T-helper 17 cell (primary cell): ENCODE measurements at places on chromosomes 4 and X. TPM values are rescaled to one million over a fixed set of nuclear protein-coding genes. Genes with fewer than 3 reads are reported as not detected.

DNA sequence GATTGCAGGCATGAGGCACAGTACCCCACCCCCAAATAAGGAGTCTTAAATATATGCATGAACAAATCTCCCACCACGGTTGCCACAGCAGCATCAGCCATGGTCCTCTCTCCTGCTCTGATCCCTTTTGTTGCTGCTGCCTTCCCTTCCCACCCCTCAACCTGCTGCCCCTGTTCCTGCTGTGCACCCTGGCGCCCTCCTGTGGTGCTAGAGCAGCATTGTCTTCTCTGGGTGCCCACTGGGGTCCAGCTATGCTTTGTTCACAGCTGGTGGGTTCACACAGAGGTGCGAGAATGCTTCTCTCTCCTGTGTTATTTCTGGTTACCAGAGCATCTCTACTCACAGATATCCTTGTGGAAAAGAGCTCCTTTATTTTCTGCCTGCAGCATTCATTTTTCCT is 116.2 kb downstream of the GATB start:
- no peak for DNase-seq

DNA sequence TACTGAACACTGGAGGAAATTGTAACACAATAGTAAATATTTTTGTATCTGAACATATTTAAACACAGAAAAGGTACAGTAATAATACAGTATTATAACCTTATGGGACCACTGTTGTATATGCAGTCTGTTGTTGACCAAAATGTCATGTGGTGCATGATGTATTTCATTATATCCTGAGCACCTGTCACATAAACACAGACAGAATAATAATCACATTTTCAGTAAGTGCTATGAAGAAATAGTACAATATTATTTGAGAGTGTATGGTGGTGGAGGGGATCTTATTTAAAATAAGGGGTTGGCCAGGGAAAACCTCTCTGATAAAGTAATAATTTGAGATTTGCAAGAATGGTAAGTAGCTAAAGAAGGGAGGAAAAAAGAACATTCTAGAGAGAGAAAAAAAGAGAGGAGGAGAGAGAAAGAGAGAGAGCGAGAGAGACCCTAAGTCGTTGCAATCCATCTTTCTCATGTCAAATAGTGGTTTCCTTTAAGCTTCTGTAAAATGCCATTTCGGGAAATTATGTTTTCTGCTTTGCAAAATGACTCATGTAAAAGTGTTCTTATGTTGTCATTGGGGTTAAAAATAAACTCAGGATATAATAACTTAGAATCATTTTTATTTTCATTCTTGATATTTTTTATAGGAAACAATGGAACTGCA is 19.3 kb upstream of the CLNK start:
- no peak for DNase-seq

- no peak for DNase-seq
Observed at GRCh38 chr4:88177983-88178625, 19.7 kb upstream of the ABCG2 start.

GRCh38 chrX:74291577-74291963 is 12.4 kb upstream of the ZCCHC13 start:
- DNase-seq = no peak

ERAS gene
- not detected for total RNA-seq

DNA sequence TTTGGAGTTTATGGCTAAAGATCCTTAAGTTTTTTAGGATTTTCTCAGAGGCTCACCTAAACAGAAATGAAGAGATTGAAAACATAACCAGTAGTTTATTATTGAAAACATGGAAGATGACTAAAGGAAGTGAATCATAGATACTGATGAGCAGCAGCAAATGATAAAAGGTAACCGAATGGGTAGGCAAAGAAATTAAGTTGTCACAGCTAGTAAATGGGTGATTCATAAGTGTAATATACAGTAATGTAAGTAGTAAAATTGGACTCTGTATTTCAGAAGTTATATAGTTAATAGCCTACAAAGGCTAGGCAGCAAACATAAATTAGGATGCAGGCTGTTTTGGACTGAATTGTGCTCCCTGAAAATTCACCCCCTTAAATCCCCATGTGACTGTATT is 59.0 kb upstream of the ADGRA3 start:
- no peak for DNase-seq

DNA sequence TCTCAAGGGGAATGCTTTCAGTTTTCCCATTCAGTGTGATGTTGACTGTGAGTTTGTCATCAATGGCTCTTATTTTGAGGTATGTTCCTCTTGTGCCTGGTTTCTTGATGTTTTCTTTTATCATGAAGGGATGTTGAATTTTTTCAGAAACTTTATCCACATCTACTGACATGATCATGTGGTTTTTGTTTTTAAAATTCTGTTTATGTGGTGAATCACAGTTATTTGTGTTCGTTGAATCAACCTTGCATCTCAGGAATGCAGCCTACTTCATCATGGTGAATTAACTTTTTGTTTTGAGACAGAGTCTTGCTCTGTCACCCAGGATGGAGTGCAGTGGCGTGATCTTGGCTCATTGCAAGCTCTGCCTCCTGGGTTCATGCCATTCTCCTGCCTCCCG is 263.1 kb upstream of the KLF3 start:
- no peak for DNase-seq

DNA sequence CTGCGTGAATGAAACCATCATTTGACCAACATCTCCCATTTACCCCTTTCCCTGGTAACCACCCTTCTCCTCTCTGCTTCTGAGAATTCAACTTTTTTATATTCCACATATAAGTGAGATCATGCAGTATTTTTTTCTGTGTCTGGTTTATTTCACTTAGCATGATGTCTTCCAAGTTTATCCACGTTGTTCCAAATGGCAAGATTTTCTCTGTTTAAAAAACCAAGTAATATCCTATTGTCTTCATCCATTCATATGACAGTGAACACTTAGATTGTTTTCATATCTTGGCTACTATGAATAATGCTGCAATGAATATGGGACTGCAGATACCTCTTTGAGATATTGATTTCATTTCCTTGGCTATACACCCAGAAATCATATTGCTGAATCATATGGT is 362.4 kb upstream of the SLC7A11 start:
- no peak for DNase-seq

GRCh38 chr4:55321707-55322264 is 24.3 kb upstream of the SRD5A3 start:
- DNase-seq = no peak
